ENCODE measurements at places on chromosomes 12 and 14. TPM values are rescaled to one million over a fixed set of nuclear protein-coding genes. Genes with fewer than 3 reads are reported as not detected.

DNA sequence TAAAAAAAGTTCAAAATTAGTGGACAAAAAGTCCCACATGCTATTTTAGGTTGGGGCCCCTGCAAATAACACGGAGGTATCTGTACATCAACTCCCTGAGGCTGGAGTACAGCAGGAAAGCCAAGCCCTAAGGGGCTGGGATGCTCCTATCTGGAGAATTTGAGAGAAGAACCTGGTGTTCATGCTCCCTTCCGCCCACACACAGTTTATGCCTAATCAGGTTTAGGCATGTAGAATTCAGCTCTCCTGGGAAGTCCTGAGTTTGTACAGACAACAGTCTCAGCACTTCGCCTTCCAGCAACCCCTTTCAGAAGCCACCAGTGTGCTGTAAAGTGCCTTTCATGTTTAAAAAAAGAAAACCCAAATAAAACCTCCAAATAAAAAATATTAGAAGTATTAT is 237.3 kb upstream of the GRIP1 start:
- H3K27me3 ChIP-seq: no peaks in the 10 kb centered on the region
- H3K4me1 ChIP-seq: peaks cover 19% of the 10 kb centered on the region
- no peaks in the 10 kb centered on the region for H3K36me3 ChIP-seq
- no peak overlapping the region for H3K4me3 ChIP-seq
- H3K27ac ChIP-seq: no peak overlapping the region
- no peak for DNase-seq

DNA sequence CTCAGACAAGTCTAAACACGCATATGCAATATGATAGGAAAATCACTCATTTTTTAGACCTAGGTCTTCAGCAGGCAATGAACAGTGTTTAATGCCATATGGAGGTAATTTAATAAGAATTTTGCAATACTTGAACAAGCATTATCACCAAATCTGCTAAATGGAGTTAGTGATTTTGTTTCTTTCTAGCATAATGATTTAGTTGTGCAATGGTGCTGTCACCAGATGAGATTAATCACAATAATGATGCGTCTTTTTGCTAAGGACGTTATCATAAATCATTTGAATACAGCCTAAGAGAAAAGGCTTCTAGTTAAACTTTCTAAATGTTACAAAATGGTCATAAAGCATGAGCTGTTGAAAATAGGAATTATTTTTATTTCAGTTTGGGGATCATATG is 170.0 kb upstream of the SLC16A7 start:
- no peak overlapping the region for H3K4me3 ChIP-seq
- no peaks in the 10 kb centered on the region for H3K4me1 ChIP-seq
- no peak for DNase-seq
- H3K36me3 ChIP-seq: no peaks in the 10 kb centered on the region
- H3K27me3 ChIP-seq: no peaks in the 10 kb centered on the region

DNA sequence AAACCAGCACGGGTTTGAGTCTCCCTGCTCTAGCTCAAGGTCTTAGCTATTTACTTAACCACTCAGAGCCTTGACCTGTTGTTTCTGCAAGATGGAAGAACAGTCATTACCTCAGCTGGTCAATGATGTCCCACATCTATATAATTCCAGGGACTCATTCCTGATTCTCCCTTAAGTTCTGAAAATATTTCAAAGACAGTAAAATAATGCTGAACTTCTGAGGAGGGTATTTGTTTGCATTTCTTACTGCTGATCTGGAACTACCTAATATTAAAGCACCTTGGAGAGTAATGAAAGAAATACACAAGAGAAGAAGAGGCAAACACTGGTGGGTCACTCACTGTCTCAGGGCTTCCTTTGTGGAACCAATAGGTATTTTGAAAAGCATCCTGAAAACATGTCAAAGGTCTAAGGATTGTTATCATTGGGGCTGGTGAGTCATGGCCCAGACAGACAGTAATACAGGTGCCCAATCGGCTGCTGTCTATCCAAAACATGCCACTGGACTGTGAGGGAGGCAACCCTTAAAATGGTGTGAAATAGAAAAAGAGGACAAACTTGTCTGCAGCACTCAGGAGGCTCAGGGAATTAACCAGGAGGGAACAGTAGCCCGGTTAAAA is 88.7 kb upstream of the EGLN3 start:
- no peak overlapping the region for H3K4me3 ChIP-seq
- no peaks in the 10 kb centered on the region for H3K36me3 ChIP-seq

DNA sequence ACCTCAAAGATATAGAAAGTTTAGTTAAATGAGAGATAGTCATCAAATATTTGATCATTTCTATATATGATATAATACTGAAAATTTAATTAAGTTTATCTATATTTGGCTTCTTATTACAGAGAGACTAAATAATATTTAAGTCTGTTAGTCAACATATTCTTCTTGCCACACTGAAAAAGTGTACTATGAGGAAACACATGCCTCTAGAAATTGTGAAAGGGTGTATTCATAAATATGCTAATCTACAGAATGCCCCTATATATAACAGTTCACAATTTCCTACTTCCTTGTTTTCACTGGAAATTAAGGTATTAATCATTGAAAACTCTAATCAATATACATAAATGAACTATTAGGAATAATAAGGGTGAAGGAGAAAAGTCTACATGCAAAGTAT is 31.4 kb upstream of the ETV6 start:
- no peak overlapping the region for H3K4me3 ChIP-seq
- DNase-seq: no peak
- no peaks in the 10 kb centered on the region for H3K4me1 ChIP-seq
- no peaks in the 10 kb centered on the region for H3K27me3 ChIP-seq
- no peak overlapping the region for H3K27ac ChIP-seq

DNA sequence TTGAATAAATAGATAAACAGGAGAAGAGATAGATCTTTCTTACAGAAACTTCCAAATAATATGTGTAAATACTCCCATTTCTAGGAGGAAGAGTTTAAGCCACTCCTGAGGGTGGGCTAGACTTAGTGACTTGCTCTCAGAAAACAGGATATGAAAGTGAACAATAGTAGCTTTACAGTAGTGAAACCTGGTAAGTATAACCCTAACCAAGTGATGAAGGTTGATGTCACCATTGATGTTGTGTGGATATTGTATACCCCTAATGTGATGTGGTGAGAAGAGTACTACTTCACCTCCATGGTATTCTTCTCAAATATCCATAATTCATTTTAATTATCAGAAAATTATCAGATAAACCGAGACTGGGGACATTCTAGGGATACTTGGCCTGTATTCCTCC is 20.9 kb downstream of the AKAP6 start:
- H3K27ac ChIP-seq: no peak overlapping the region
- H3K36me3 ChIP-seq: no peaks in the 10 kb centered on the region
- H3K4me1 ChIP-seq: peaks cover 9% of the 10 kb centered on the region
- no peaks in the 10 kb centered on the region for H3K27me3 ChIP-seq
- no peak for DNase-seq

DNA sequence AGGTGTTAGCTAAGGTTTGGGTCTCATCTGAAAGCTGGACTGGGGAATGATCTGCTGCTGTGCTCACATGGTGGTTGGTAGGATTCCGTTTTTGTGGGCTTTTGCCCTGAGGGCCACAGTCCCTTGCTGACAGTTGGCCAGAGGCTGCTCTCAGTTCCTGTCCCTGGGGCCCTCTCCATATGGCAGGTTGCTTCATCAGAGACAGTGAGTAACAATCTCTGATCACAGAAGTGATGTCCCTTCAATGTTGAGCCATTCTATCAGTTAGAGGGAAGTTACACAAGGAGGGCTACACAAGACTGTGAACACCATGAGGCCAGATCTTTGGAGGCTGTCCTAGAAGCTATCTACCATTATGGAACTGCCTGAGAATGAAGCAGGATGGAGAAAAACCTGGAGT is 137.2 kb downstream of the AACS start:
- peaks cover 7% of the 10 kb centered on the region for H3K27me3 ChIP-seq
- no peak for DNase-seq
- H3K4me1 ChIP-seq: peaks cover 8% of the 10 kb centered on the region

- H3K27me3 ChIP-seq: no peaks in the 10 kb centered on the region
- DNase-seq: no peak
- no peak overlapping the region for H3K27ac ChIP-seq
- H3K4me1 ChIP-seq: peaks cover 6% of the 10 kb centered on the region
- H3K36me3 ChIP-seq: peaks cover 3% of the 10 kb centered on the region
Observed at GRCh38 chr14:47302121-47302520, 373.3 kb downstream of the MDGA2 start.

DNA sequence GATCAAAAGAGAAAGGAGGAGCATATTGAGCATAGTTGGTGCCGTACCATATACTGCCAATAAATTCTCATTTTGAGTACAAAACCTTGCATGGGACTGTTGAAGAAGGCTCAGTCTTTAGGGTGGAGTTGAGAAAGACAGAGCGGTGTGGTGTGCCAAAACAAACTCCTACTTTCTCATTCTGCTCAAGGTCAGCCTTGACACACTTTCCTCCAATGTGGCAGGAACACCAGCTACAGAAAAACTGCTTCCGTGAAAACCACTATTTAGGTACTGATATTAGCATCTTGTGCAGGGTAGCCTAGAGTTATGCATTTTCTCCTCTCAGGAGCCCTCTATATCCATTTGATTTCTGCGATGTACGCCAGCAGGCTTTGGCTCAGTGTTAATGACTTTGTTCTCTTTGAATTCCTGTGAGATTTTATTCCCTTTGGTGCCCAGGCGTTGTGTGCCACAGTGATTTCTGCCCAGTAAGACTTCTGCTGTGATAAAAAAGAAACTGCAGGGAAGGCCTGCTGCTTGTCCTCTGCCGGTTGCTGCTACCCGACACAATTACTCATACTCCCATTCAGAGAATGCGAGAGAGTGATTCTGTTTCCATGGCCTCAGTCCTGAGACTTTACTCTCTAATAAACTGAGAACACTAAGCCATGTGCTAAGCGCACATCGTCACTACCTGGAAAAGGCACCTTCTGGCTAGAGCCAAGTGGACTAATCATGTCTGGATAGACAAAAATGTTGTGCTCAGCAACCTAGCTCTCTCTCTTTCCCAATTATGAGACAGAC is 88.3 kb upstream of the MDM1 start:
- no peak overlapping the region for H3K27ac ChIP-seq
- H3K36me3 ChIP-seq: no peaks in the 10 kb centered on the region
- no peak for DNase-seq
- H3K4me3 ChIP-seq: no peak overlapping the region
- H3K4me1 ChIP-seq: peaks cover 10% of the 10 kb centered on the region
- no peaks in the 10 kb centered on the region for H3K27me3 ChIP-seq

DNA sequence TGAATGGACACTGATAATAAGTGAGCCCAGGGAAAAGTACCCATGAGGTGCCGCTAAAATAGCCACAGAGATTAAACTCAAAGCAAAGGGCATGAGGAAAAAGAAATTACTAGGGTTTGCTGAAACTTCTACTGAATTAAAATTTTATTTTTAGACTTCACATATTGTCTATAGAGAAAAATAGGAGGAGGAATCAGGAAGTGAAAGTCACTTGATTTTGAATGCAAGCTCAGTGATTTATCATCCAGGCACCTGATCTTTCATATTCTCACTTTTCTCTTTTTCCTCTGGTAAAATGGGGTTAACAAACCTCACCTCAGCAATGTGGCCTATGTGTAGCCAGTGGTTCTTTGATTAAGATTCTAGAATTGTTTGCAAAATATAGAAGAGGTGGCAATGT is 479.8 kb downstream of the BCL11B start:
- H3K4me3 ChIP-seq: no peak overlapping the region
- DNase-seq: no peak
- H3K4me1 ChIP-seq: no peaks in the 10 kb centered on the region
- H3K36me3 ChIP-seq: peaks cover 3% of the 10 kb centered on the region
- H3K27me3 ChIP-seq: peaks cover 20% of the 10 kb centered on the region

DNA sequence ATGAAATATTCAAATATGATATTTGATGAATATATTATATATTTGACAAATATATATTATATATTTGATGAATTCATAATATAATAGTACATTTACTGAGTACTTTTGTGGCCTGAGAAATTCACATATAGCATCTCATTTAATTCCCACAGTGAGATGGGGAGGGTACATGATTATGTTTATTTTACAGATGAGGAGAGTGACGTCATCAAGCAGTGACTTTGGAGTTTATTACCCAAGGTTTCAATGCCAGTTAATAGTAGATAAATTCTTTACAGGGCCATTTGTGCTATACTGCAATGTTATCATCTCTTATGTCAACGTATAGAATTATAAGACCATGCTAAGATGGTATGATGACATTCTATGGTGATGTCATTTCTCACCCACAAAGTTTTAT is 352.7 kb downstream of the TMTC2 start:
- no peak overlapping the region for H3K27ac ChIP-seq
- no peaks in the 10 kb centered on the region for H3K27me3 ChIP-seq
- peaks cover 10% of the 10 kb centered on the region for H3K4me1 ChIP-seq

DNA sequence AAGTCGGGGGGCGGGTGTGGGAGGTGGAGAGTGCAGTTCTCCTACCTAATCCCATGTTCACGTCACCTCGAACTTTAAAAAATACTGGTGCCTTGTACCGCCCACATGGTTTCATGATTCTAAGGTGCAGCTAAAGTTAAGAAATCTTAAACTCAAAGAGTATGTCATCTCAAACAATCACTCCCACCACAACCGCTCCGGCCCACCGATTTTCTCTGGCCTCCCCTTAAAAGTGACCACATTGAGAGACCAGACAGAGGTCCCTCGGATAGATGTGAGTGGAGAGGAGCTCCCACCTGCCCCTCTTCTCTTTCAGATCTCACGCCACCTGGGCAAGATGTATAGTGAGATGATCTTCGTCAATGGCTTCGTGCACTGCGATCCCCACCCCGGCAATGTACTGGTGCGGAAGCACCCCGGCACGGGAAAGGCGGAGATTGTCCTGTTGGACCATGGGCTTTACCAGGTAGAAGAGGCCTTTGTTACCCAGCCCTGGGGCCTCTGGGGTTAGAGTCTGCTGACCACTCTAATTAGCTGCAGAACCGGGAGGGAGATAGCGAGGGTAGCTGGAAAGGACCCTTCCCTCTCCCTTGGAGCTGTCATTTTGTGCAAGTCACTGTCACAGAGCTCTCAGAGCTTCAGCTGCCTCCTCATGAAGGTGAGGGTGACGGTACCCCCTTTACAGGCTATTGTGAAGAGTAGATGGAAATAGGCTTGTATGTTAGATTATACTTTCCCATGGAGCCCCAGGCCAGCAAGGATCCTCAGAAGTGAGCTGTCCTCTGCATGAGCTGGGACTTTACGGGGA is 124.4 kb downstream of the ADCK1 start:
- no peak overlapping the region for H3K27ac ChIP-seq
- H3K4me3 ChIP-seq: no peak overlapping the region
- no peaks in the 10 kb centered on the region for H3K4me1 ChIP-seq

Gene SMCO2
- total RNA-seq: not detected

Gene GLI1
- total RNA-seq: 1.3 TPM

Gene EFS
- total RNA-seq: 104 TPM

Gene PLCZ1
- not detected for total RNA-seq

Gene DIO3
- total RNA-seq: 0.51 TPM

Gene MMP19
- total RNA-seq: not detected

Gene PTGER2
- total RNA-seq: not detected
